ENCODE measurements at places on chromosomes 2 and 18.

DNA sequence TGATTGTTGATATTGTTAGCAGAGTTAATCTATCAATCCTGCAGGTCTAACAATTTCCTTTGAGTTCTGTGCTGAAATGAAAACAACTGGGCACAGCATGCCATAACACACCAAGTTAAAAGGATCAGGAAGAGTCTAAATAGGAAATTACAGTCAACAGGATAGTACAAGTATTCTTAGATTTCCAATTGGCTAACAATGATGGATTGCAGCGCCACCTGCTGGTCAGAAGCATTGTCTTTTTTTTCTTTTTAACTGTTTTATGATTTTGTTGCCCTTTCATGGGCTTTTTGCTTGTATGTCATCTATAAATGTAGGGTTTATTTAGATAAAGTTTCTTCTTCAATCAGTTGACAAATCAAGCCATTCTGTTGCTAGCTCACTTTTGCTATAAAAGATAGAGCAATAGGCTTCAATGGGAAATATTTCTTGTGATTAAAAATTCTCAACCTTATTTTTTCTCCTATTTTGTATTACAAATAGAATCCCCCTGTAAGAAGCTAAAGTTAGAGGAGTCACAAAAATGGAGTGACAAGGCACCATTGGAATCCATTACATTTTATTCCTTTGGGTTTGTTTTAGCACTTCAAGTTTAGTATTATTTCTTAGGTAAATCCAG is 40.8 kb upstream of the RPRM start:
- peak; percentile 63 for DNase-seq

DNA sequence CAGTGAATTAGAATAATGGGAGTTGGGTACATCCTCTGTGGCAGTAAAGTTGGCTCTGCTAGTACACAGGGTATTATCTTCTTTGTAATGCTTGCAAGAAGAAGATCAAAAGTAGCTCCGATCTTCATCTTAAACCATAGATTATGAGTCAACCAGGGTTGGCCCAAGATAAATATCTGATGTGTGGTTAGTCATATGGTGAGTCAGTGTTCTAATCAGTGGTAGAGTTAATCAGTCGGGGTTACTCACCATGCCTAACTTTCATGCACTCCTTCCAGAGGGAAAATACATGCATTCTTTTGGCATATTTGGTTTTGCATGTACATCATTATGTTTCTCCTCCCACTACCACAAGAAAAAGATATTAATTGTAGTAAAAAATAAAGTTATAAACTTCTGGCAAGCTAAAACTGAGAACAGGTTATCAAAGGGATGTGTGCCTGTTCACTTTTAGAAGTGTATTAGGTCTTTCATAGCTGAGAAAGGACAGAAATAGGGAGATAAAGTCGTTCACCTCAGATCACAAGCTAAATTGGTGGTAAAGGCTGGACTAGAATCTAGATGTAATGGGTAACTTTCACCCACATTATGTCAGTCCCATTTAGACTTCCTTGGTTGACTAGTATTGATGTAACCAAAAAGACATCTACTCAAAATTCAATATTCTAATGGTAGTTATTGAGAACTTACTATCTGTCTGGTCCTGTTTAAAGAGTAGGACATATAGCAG is 684.4 kb downstream of the IRS1 start:
- DNase-seq = no peak

DNA sequence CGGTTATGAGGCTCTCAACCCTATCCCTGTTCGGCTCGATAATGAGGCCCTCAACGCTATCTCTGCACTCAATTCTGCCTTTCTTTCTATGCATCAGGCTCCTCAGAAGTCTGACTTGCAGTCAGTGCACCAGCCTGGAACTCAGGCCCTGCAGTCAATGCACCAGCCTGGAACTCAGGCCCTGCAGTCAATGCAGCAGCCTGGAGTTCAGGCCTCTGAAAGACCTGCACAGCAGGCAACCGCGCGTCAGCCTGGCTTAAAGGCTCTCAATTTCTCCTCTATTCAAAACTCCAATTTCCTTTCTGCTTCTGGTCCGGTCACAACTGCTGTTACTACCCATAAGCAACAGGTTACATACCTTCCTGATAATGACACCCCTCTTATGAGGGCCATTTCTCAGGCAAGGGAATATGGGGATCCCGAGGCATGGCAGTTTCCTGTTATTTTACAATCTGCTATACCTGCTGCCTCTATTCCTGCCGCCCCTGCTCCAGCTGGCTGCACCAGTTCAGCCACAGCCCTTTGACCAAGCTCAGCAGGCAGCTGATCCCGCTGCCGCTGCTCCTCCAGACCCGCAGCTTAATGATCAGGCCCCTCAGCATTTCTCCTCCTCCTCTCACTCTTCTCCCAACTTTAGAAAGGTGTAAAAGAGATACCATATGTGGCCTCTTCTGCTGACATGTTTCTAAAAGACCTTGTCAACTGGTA is 933.6 kb upstream of the FANCL start:
- no peak for DNase-seq

DNA sequence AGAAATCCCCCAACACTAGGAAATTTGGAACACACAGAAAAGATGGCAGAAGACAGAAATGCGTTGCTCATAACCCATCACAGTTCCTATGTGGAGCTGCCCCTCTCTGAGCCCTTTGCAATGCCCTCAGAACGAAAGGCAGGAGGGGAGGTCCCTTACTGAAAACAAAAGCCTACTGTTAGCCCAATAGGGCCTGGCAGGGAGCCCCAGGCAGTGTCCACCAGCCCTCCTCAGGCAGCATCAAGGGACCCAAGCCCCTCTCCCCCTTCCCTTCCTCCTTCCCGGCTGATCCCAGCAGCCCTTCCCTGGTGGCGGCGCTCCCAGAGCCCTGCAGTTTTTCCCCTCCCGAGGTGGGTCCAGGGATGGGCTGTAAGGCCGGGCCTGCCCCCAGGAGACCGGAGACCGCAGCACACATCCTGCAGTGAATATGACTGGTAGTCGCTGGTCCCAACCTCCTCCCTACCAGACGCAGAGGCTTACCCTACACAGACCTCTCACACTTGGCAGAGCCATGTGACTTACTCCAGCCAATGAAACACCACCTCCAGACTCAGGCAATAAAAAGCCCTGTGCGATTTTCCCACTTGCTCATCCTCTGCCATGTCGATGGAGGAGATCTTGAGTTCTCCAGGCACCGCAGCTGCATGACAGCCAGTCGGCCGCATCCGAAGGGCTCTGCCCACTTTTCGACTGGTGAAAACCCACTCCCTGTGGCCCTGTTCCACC is 19.4 kb upstream of the DUSP2 start:
- no peak for DNase-seq

- DNase-seq = no peak
Measured at GRCh38 chr2:45171136-45171501, 161.9 kb upstream of the SIX2 start.

- DNase-seq = peak; percentile 70
Measured at GRCh38 chr18:43054815-43055519, 60.5 kb downstream of the RIT2 start.

Data from NCI-H1417 (cell line).